HFFc6 (cell line): ENCODE measurements at places on chromosomes 5 and 9.

DNA sequence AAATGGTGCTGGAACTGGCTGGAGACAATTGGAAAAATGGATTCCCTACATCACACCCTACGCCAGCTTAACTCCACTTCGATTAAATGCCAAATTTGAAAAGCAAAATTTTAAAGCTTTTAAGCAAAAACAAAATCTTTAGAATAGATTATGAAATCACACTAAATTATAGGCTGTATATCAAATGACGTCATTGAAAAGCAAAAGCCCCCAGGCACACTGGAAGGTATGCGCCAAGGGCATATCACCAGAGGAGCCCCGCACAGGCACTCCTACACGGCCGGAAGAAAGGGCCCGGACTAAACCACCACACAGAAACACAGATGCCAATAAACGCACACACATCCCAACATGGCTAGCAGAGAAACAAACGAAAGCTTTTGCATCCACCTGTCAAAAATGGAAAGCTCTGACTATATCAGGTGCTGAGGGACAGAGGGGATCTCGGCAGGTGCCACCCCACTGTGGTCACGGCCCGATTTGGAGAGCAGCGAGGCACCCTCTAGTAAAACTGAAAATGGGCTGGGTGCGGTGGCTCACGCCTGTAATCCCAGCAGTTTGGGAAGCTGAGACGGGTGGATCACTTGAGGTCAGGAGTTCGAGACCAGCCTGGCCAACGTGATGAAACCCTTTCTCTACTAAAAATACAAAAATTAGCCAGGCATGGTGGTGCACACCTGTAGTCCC lies 17.0 kb upstream of the MXD3 start:
- no peak for DNase-seq

DNA sequence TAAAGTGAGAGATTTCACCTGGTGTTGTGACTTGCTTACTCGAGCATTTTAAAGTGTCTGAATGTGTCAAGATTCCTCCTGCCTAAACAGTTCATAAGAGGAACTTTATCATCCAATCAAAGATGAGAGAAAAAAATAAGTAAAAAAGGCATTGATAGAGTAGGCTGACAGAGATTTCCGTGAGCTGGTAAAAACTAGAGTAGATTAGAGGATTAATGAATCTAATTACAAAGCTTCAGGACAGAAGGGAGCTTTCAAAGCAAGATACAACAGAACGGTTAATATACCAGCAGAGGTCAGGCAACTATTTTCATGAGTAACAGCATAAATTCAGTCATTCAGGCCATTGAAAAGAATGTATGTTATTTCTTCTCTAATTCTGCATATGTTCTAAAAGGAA lies 91.5 kb downstream of the ADAMTS6 start:
- DNase-seq, result no peak

- no peak for DNase-seq
These were observed 59.5 kb downstream of the STX17 start for GRCh38 chr9:99966001-99966400.

GRCh38 chr5:139961435-139962157 lies 81.5 kb downstream of the NRG2 start:
- DNase-seq, result no peak

DNA sequence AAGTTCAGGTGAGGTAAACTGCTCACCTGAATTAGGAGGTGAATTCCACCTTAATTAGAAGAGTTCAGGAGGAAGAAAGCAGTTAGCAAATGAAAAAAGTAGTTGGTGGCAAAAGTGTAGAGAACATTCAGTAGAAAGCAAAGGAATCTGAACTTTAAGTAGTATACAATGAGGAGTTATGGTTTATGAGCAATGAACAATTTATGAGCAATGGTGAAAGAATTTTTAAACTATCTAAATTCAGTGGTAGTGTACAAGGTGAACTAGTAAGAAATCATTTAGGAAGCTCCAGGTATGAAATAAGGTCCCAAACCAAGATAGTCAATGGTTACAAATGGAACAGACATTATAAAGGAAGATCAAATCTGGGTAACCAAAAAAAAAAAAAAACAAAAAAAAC lies 3.1 kb downstream of the CETN3 start:
- no peak for DNase-seq

DNA sequence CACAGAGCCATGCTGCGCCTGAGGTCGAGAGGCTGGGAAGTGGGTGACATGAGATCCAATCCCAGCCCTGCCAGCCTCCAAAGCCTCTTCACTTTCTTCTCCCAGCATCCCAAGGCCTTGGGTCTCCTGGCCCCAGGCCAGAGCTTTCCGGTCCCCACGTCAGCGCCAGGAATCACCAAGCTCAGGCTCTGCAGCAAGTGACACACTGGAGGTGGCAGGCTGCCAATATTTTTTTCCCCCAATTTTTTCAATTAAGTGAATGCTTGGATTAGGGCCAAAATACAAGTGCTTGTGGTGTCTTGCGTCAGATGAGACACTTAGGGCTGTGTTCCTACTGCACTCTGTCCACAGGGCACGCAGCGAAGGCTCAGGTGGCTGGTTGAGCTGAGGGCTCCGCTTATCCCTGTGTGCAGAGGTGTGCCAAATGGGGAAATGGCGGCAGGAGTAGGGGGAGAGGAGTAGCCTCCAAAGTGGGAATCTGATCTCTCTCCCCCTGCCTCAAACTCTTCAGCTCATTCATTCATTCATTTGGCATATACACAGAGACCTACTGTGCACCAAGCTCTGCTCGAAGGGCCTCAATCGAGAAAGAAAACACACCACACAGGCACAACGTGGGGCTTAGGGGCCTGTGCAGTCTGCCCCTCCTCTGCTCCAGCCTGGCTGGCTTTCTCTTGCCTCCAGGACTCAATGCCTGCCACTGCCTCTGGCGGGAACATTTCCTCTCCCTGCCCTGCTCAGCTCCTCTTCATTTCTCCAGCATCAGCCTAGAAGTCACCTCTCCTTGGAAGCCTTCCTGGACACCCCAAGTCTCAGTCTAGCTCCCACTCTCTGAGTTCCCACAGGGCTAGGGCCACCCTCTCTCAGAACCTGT lies 16.6 kb downstream of the SH3PXD2B start:
- peak; percentile 58 for DNase-seq

DNA sequence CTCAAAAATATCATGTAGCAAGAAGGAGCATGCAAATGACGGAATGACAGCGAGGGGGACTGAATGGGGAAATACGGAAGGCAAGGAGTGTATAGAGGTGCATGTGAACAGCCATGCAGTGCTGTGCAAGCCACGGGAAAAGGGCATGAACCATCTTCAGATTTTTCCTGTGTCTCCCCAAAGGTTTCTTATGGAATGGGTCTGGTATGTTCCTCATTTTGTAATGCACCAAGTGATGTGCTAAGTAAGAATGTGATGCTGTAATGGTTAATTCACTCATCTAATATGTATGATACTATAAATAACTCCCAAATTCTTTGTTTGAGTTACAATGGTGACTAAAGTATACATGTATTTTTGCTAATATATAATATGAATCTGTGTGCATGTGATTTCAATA lies 99.0 kb upstream of the DAB2 start:
- peak; percentile 55 for DNase-seq

GRCh38 chr9:104078596-104078995 lies 15.5 kb upstream of the SMC2 start:
- no peak for DNase-seq

- no peak for DNase-seq
These were observed 12.2 kb downstream of the FPGS start for GRCh38 chr9:127814619-127815511.

DNA sequence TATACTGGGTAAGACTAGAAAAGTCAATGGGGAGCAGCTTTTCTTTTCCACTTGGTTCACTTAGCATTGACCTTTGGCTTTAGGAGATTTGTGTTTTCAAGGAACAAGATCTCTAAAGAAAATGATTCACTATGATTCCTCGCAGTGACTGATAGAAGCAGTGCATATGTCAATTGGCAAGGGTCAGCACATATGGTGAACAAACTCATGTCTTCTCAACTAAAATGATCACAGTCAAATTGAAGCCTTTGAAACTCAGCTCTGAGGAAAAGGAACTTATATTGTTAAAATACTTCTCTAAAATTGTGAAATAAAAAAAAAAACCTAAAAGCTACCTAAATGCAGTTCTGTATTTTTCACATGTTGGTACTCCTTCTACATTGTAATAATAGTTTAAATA lies 43.2 kb upstream of the IL7R start:
- no peak for DNase-seq

DNA sequence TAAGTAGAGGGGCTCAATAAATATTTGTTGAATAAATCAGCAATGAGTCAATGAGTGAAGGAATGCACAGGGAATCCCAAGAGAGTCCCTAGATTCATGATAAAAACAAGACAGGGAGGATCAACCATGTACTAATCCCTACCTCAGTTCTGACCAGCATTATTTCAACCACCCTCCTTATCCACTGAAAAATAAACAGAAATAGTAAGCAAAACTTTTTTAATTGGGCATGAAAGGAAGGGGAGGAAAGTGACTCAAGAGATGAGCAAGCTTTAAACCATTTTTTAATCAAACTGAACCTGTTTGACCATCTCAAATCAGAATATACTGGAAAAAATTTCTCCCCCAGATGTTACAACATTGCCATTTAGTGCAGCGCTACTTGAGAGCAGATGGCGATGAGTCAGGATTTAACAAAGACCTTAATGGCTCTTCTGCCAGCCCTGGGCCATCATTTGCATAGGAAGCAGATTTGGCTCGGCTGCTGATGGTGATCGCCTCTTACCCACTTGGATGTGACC lies 194.8 kb upstream of the SLC30A5 start:
- peak; percentile 42 for DNase-seq

- no peak for DNase-seq
These were observed 37.8 kb upstream of the NXNL2 start for GRCh38 chr9:88497224-88497623.

DNA sequence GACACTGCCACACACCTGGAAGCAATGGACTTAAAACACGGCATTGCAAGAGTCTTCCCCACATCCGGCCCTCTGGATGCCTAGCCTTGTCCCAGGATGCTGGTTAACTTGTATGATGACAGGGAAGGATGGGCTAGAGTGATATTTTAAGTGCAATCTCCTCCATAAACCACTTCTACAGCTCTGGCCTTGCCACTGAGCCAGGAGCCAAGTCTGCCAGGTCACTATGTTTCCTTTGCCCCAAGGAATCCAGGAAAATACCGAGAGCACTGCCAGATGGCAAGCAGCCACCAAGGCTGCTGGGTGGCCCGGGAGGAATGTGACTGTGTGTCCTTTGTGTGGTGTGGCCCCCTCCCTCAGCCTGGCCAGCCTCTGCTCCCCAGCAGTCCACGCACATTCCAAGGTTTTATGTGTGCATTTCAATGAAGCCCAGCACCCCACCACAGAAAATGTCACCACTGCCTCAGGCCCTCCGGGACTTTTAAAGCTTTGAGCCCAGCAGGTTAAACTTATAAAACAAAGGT lies 106.0 kb downstream of the FRMD3 start:
- DNase-seq, result peak; percentile 72

DNA sequence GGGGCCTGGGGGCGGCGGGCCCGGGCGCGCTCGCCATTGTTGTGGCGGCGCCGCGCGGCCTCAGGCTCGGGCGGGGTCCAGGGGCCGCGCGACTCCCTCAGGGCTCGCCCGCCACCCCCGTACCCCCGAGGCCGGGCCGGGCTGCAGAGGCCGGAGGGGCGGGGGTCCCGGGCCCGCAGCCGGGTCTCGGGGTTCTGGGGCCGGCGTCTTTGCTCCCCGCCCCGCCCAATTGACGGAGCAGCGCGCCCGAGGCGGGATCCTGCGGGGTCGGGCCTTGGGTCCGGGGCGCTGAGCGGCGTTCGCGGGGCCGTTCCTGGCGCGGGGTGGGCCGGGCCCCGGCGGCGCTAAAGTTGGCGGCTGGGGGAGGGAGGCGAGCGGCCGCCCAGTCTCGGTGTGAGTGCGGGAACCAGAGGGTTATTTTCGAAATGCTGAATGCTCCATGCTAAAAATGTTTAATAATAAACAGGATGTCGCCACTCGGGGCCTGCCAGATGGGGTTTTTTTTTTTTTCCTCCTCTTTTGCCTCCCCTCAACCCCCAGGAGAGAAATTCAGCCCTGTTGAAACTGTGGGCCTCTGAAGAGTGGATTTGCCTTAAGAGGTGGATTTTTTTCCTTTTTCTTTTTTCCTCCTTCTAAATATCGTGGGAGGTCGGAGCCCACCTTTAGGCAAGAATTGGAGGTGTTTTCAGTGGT lies 724 bp downstream of the PRRC2B start:
- DNase-seq, result peak; percentile 25

GRCh38 chr9:113958556-113958955 lies 82.4 kb downstream of the ZNF618 start:
- no peak for DNase-seq

DNA sequence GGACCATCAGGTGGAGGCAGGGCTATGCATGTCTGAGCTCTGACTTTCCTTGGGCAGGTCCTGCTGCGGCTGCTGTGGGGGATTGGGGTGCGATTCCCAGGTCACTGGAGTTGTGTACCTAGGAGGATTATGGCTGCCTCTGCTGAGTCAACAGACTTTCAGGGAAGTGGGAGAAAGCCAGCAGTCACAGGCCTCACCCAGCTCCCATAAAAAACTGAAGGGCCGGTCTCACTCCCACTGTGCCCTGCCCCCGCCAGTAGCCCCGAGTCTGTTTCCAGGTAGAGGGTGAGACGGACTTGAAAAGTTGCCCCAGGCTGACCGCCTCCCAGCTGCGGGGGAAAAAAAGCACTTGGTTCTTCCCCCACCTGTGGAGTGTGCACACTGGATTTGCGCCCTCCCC lies 76.7 kb downstream of the FAM170A start:
- DNase-seq, result no peak

- DNase-seq, result peak; percentile 68
These were observed 79.5 kb downstream of the OSMR start for GRCh38 chr5:38925154-38925925.

GRCh38 chr9:107742531-107743309 lies 253.2 kb upstream of the KLF4 start:
- no peak for DNase-seq

GRCh38 chr9:129183495-129184218 lies 5.6 kb upstream of the IER5L start:
- DNase-seq, result no peak

GRCh38 chr9:13032585-13032984 lies 246.9 kb downstream of the MPDZ start:
- no peak for DNase-seq
